Sciatic nerve (tissue), 2 donors: ENCODE measurements at places on chromosomes 11 and 22. TPM values are rescaled to one million over a fixed set of nuclear protein-coding genes. Genes with fewer than 3 reads are reported as not detected.

- no peak for DNase-seq
Observed at GRCh38 chr11:131511794-131512193, 141.4 kb downstream of the NTM start.

GRCh38 chr11:27397624-27398399, 34.8 kb upstream of the CCDC34 start:
- no peak for DNase-seq

GRCh38 chr11:101907815-101908214, 7.0 kb upstream of the CEP126 start:
- DNase-seq, result no peak

- peak; percentile 99 for DNase-seq
Observed at GRCh38 chr11:66282468-66283455, 4.8 kb downstream of the CNIH2 start.

HEPN1 gene
- total RNA-seq, result not detected

GRCh38 chr11:107915229-107915628, 13.0 kb upstream of the RAB39A start:
- no peak for DNase-seq

- DNase-seq, result no peak
Observed at GRCh38 chr22:36811094-36811800, 5.6 kb downstream of the PVALB start.

GRCh38 chr22:49815641-49816091, 12.0 kb downstream of the BRD1 start:
- no peak for DNase-seq

- DNase-seq, result no peak
Observed at GRCh38 chr22:38949889-38950405, 7.5 kb upstream of the APOBEC3A start.

POU2AF2 gene
- 0.80 TPM for total RNA-seq

PANX3 gene
- total RNA-seq, result not detected

DNA sequence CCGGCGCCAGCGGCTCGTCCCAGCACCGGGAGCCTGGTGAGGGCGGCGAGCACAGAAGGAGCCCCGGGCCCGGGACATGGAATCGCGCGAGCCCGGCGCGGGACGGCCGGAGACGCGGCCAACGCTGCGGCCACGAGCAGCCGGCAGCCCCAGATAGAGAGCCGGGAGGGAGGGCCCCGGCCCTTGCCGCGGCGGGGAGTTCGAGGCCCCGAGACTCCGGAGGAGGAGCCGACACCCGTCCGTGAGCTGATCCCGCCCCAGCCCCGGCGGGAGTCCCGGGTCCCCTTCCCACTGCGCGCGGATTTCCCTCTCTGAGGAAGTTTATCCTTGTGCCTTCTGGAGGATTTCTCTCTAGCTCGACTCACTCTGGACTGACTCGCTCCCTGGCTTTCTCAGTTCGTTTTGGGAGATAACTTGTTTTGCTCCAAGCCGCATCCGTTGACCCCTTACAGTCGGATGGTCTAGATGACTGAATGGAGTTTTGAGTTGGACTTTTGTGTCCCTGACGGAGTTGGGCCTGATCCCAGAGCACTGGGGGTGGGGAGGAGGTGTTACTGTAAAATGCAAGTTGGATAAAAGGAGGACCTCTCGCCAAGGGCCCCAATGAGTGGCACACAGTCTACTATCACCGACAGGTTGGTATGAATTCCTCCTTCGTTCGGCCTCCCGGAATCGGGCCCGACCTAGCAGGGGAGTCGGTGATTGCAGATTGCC, 585 bp downstream of the ARHGEF12 start:
- peak; percentile 76 for DNase-seq

GRCh38 chr11:87909178-87909577, 266.1 kb downstream of the RAB38 start:
- no peak for DNase-seq

TIMM10B gene
- total RNA-seq, result 51.5 TPM

GRCh38 chr11:2072551-2073261, 66.5 kb downstream of the IGF2 start:
- DNase-seq, result peak; percentile 40

DNA sequence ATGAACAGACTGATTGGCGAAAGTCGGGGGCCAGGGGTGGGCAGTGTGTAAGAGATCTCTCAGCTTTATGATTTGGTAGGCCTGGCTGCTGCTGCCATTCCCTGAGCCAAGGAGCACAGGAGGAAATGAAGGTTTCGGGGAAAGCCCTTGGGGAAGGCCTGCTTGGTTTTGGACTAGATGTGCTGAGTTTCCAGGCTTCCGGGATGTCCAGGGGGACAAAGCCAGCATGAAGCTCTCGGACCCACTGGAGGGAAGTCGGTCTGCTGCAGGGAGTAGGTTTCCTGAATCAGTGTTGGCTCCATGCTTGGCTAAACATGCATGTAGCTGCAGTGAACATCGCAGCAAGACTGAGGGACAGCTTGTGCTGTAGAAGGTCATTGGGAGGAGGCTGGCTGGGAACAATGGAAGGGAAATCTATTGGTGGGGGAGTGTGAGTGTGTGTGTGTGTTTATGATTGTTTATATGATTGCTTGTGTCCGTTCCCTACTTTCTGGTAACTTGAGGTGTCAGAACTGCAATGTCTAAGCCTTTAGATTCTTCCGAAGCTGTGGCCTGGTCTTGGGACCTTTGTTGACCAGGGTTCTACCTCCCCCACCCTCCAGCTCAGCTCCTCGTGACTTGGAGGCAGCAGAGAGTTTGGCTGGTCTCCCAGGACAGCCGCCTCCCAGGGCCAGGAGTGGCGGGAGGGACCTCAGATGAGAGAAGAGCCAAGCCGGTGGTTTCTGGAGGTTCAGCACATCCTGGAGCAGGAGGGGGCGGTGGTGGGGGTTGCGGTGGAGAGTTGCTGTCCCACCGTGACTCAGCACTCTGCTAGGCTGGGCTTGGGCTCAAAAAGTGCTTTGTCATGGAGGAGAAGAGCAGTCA, 4.0 kb upstream of the FTH1 start:
- peak; percentile 98 for DNase-seq

GRCh38 chr22:22553735-22554586, 5.1 kb downstream of the PRAME start:
- no peak for DNase-seq

DNA sequence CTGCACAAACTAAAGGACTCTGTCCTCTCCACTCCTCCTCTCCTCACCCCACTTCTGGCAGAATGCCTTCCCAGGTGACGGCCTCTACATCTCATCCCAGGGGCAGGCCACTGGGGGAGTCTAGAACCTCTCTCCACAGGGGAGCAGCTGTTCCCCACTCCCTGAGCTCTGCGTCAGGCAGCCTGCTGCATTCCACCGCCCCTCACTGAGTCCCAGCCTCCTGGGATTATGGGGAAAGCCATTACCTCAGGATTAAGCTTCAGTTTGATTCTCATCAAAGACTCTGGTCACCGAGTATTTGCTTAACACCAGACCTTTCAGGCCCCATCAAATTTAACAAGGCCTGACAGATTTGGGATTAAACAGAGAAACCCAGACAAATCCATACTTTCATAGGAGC, 405.9 kb downstream of the NXPE2 start:
- no peak for DNase-seq

GRCh38 chr22:42742940-42743339, 22.3 kb upstream of the A4GALT start:
- no peak for DNase-seq

DNA sequence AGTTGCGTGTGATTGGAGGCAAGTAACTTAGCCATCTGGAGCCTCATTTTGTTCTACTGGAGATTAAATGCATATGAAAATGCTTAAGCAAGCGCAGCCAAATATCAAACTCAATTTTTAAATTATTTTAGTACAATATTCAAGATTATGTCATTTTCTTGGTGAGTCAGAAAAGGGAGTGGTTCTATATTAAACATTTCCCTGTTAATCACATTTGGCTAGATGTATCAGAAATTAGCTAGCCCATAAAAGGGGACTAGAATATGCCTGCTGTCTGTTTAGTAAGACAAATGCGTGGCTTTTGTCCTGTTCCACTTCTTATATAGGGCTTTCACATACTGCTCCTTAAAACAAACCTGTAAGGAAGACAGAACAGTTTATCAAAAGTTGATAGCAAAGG, 35.0 kb upstream of the BMAL1 start:
- DNase-seq, result no peak

- no peak for DNase-seq
Observed at GRCh38 chr11:108534274-108534882, 36.2 kb upstream of the POGLUT3 start.

GRCh38 chr11:6771926-6772893, at the start of gene OR2AG2:
TSS of gene OR2AG2 (minus strand) at chr11:6771976. CDS start at chr11:6768957, 3,019 bp downstream.
- no peak for DNase-seq

C11orf52 gene
- total RNA-seq, result not detected

TMEM86A gene
- total RNA-seq, result 7.0 TPM

GRCh38 chr11:98720951-98721350, 299.8 kb upstream of the CNTN5 start:
- no peak for DNase-seq

OR51B5 gene
- 1.4 TPM for total RNA-seq

CDON gene
- total RNA-seq, result 29.4 TPM

DNA sequence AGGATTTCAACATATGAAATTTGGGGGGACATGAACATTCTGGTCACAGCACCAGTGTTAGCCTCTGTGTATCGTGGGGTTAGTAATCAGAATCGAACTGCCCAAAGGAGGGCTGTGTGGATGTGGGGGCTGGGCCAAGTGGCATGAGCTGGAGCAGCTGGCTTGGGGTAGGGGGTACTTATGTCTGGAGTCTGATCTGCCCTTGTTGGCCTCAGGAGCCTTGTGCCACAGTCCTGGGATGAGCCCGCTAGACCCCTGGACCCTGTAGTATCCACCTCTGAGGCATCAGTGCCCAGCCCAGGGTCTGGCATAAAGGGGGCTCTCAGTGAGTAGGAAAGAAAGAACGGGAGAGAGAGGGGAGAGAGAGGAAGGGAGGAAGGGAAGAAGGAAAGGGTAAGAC, 67.3 kb downstream of the LRRC32 start:
- DNase-seq, result no peak

DNA sequence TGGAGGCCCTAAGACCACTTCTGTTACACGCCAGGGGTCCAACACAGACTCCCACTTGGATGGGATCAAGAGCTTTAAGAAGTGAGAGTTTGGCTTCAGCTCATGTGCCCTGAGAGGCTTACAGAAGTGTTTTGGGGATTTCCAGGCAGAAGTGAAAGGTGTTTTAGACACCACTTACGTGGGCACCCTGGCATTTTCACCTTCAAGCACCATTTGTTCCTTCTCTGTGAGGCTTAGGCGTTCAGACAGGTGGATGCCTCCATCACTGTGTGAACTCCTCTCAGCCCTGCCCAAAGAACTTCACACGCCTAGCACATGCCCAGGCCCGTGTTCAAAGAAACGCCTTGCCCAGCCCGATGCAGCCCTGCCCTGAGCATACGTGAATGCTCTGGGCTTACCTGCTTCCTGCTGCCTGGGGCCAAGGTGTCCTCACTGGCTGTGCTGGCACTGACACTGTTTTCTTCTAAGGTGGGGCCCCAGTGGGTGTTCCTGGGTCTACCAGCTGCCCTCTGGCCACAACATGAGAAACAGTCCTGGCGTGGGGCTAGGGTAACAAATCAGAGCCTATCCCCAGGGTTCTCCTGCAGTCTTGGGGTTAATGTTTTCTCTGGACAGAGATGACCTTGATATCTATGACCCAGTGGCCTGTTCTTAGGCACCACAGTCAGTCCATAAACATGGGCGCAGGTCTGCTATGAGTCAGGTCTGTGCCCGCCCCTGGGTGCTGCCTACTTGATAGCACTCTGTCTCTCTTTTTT, 34.0 kb downstream of the AMPD3 start:
- DNase-seq, result no peak

GRCh38 chr11:88377144-88377543, 39.6 kb upstream of the CTSC start:
- DNase-seq, result no peak

GRCh38 chr11:67614730-67615714, 8.3 kb downstream of the NDUFV1 start:
- DNase-seq, result peak; percentile 64

DNA sequence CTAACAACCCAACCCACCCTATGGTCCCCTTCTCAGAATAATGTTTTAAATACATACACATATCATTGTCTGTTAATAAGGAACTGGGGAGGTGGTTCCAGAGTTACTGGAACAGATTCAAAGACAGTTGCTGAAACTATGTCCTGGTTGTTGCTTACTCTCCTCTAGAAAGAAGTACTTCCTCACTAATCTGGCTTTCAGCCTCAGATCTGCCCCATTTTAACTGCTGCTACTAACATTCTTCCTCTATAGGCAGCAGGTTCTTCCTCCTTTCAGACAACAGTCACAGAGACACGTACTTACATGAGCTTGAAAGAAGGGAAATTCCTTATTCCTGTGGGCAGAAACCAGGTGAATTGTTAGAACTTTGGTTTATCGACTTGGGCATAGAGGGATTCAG, 8.1 kb upstream of the NEU3 start:
- DNase-seq, result no peak

SNRPD3 gene
- total RNA-seq, result 48.2 TPM

OR8G5 gene
- not detected for total RNA-seq

GRCh38 chr11:11909727-11910126, 68.0 kb downstream of the USP47 start:
- DNase-seq, result no peak

GRCh38 chr22:30325065-30325720, 1.5 kb downstream of the TBC1D10A start:
- DNase-seq, result no peak

- no peak for DNase-seq
Observed at GRCh38 chr11:21930408-21930807, 262.5 kb upstream of the ANO5 start.

- no peak for DNase-seq
Observed at GRCh38 chr11:130874955-130875531, 41.2 kb downstream of the SNX19 start.

CASP5 gene
- 0.76 TPM for total RNA-seq

DNA sequence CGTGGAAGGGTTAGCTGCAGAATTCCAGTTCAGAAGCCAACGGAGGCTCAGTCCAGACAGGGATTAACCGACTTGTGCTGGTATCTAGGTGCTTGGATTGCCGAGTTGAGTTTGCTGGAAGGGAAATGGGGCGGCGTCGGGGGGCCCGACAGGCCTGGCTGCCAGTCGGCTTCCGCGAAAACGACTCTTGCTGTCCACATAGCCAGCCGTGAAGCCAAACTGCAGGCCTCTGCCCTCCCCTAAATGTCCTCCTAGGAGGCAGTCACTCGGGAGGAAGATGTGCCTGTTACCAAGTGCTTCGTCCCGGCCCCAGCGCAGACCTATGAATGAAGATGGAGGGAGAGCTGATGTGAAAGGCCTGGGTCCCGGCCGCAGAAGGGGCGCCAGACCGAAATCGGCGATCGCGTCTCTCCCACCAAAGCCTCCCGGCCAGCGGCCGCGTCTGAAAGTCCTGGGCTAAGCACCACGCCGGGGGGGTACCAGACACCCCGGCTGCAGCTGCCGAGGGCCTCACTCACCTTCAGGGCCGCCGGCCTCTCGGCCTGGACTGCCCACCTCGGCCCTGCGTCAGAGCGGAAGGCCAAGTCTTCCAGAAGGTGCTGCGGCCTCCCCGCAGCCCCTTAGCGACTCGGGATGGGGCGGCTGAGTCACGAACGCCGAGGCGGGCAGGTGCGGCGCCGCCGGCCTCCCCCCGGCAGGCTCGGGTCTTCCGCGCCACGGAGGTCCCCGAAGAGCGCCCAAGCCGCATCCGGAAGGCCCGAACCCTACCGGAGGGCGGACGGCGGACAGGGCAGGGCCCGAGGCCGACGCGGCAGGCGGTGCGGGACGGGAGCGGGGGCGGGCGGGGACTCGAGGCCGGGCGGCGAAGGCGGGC, 7.5 kb downstream of the DPAGT1 start:
- no peak for DNase-seq

- DNase-seq, result no peak
Observed at GRCh38 chr11:8034106-8034585, 46.9 kb upstream of the TUB start.

JHY gene
- total RNA-seq, result 13.3 TPM

GRCh38 chr11:75577207-75577606, 15.2 kb downstream of the SERPINH1 start:
- DNase-seq, result no peak
